ENCODE measurements at places on chromosomes 1 and 21. TPM values are rescaled to one million over a fixed set of nuclear protein-coding genes. Genes with fewer than 3 reads are reported as not detected.

The PDPN gene
- total RNA-seq, result not detected

The ELOA gene
- 28.5 TPM for total RNA-seq

The GBP6 gene
- not detected for total RNA-seq

The AUNIP gene
- total RNA-seq, result 12.3 TPM

The TPTE gene
- not detected for total RNA-seq

DNA sequence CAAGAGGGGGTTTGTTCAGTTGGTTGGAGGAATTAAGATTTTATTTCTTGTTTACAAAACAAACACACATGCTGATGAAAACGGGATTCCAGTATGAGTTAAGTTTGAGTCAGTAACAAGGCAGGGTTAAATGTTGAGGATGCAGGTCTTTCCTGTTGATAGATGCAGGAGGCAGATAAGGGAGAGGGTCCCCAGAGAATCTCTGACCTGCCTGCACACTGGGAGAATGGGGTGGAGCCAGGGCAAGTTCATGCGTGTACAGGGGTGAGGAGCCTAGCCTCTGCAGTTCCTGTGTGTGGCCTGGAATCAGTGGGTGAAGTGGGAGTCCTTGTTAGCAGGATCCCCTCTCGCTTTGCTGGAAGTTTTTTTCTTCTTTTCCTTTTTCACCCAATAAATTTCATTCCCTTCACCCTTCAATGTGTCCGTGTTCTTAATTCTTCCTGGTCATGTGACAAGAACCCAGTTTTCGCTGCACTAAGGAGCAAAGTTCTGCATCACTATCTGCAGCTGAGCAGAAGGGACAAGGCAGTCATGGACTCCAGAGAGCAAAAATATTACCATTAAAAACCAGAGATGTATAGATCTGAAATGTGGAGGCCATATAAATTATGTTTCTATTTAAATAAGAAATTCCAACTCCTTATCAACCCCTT is 69.9 kb upstream of the MARK1 start:
- H3K4me3 ChIP-seq, result no peak overlapping the region
- no peaks in the 10 kb centered on the region for H3K36me3 ChIP-seq
- no peaks in the 10 kb centered on the region for H3K27me3 ChIP-seq

- H3K27ac ChIP-seq, result no peak overlapping the region
- no peak for DNase-seq
- no peak overlapping the region for H3K4me3 ChIP-seq
- no peaks in the 10 kb centered on the region for H3K4me1 ChIP-seq
- H3K36me3 ChIP-seq, result no peaks in the 10 kb centered on the region
These were observed 8.1 kb upstream of the MMP23B start for GRCh38 chr1:1623631-1624442.

DNA sequence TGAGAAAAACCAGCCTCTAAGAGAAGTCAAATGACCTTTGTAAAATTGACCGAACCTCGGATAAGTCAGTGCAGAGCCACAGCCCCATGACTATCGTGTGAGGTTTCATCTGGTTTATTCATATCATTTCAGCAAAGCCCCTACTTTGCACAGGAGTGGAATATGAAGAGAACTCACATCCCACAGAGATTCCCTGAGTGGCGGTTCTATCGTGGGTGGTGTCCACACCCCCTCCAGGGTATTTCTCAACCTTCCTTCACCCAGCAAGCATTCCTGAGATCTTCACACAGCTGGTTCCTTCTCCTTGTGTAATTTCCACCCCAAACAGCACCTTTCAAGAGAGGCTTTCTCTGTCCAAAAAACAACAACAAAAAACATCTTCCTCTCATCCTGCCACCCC is 47.5 kb downstream of the EVA1C start:
- no peaks in the 10 kb centered on the region for H3K27me3 ChIP-seq
- H3K4me1 ChIP-seq, result peaks cover 52% of the 10 kb centered on the region
- no peaks in the 10 kb centered on the region for H3K36me3 ChIP-seq
- H3K4me3 ChIP-seq, result no peak overlapping the region
- H3K27ac ChIP-seq, result no peak overlapping the region

- no peak overlapping the region for H3K4me3 ChIP-seq
- H3K27ac ChIP-seq, result no peak overlapping the region
- no peaks in the 10 kb centered on the region for H3K27me3 ChIP-seq
- H3K36me3 ChIP-seq, result peaks cover 20% of the 10 kb centered on the region
- H3K4me1 ChIP-seq, result peaks cover 66% of the 10 kb centered on the region
These were observed 6.7 kb downstream of the RPL5 start for GRCh38 chr1:92838519-92838918.
